ENCODE measurements at places on chromosomes 4 and X. TPM values are rescaled to one million over a fixed set of nuclear protein-coding genes. Genes with fewer than 3 reads are reported as not detected.

Gene ANAPC4
- 37.7 TPM for total RNA-seq

Gene LDB2
- total RNA-seq, result 37.4 TPM

Gene SULT1E1
- total RNA-seq, result 0.17 TPM

DNA sequence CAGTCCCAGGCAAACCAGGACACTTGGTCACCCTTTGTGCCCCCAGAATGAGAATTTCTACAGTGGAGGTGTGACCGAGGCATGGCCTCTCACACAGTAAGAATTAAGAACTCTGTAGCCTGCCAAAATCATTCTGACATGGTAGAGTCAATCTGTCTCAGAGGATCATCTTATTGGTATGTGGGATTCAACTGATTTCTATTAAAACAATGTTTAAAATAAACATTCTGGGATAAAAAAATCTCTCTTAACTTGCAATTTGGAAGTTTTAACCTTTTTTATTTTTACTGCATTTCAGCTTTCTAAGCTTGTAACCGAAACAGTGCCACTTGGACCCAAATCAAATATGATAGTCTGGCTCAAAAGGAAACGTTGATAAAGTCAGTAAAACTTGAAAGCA is 165.4 kb upstream of the LDB2 start:
- DNase-seq, result no peak

DNA sequence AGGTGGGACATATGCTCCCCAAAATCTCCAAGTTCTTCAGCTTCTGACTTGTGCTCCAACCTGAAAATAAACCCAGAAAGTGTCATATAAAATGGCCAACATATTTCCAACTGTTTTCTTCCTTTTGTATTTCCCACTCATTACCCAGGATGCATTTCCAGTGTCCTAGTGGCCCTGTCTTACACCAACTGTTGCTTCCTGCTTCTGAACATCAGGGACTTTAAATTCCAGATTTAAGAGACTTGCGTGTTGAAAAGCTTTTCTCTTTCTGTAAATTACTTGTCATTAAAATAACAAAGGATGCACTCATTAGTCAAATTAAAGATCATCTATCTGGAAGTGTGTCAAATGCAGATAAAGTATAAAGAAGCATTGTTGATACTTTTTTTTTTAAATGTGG is 19.9 kb downstream of the MID1 start:
- no peak for DNase-seq

DNA sequence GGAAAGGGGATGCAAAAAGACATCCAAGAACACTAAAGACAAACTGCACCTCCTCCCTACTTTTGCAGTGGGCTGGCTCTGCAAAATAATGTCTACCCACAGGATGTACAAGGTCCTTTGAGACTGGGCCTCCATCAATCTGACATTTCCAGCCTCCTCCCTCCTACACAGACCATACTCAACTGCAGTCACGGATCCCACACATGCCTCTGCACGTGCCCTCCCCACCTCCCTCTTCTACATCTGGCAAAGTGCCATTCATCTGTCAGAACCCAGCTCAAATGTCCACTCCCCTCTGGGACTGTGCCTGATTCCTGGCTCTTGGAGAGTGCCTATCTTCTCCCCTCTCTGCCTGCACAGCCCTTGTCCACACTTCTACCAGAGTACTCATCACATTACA is 50.3 kb downstream of the CHRDL1 start:
- no peak for DNase-seq

- DNase-seq, result no peak
These were observed 97.2 kb upstream of the PDE5A start for GRCh38 chr4:119725688-119726330.

GRCh38 chrX:13396924-13397323 is 77.1 kb upstream of the ATXN3L start:
- no peak for DNase-seq

All from ovary (tissue), 10 donors.